ENCODE measurements at places on chromosomes 2 and 18.

GRCh38 chr18:8616028-8616401 lies 6.8 kb downstream of the RAB12 start:
- no peak for DNase-seq

- DNase-seq = peak; percentile 18
Observed at GRCh38 chr18:28669165-28669564, 492.2 kb upstream of the CDH2 start.

DNA sequence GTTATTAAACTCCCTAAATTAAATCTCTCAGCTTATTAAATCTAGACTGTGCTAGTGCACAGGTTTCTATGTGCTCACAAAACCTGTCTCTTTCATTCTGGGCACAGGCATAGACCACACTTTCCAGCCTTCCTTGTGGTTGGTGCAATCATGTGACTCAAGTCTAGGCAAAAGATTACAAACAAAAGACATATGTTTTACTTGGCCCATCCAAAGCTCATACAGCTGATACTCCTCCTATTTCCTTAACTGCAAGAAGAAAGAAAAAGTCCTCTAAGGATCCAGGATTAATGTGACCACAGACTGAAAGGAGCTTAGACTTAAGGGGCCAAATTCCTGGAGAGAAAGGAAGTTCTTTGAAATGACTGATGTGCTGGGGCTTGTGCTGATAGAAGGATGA lies 731.3 kb upstream of the RAB6C start:
- DNase-seq = no peak

DNA sequence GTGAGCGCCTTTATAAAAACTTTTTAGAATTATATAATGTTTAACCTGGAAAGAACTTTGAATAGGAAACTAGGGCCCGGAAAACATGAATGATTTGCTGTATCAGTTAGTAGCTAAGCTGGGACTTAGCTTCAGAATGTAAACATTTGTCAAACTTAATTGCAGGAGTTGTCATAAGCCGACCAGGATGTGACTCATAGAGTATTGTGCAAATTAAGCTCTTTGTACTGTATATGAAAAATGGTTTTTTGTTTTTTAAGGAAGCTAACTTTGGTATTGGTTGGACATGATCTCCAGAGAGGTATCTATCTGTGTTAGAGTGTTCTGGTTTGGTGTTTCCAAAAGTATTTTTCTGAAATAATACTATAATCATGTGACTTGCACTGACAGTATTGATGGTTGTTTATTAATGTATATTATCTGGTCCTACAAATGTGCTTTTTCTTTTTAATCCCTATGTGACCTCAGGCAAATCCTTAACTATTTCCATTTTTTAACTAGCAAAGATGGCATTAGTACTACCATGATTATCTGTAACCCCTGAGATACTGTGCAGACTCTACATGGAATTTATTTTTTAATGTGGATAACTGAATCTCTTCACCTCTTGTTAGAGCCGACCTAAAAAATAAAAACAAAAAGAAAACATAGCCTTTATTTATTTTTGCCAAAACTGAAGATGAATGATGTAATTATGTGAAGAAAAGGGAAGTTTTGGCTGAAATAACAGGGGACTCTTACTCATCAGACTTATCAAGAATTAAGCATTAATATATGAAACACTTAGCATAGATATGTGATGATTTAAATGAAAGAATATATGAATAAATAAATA lies 11.7 kb downstream of the YIPF4 start:
- DNase-seq = peak; percentile 72

- no peak for DNase-seq
Observed at GRCh38 chr18:78230911-78231310, 748.7 kb upstream of the SALL3 start.

GRCh38 chr18:28411806-28412205 lies 234.9 kb upstream of the CDH2 start:
- DNase-seq = peak; percentile 95

DNA sequence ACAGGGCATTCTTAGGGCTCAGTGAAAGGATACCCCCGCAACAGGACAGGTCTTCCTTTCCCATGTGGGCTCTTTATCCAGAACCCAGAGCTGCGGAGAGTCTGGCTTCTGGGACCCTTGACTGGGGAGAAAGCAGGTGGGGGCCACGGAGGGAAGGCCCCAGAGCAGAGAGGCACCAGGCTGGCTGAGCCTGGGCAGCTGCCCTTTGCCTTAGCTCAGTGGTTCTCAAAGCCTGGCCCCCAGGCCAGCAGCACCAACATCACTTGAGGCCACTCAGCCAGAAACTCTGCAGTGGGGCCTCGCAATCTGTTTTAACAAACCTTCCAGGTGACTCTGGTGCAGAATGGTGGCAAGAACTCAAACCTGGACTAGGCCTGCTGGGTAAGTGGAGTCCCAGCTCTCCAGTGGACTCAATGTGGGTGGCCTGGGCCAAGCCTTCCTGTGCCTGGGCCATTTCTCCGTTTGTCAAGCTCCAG lies 1.6 kb upstream of the TMEM37 start:
- no peak for DNase-seq

GRCh38 chr2:198322275-198322674 lies 517.9 kb downstream of the PLCL1 start:
- no peak for DNase-seq

DNA sequence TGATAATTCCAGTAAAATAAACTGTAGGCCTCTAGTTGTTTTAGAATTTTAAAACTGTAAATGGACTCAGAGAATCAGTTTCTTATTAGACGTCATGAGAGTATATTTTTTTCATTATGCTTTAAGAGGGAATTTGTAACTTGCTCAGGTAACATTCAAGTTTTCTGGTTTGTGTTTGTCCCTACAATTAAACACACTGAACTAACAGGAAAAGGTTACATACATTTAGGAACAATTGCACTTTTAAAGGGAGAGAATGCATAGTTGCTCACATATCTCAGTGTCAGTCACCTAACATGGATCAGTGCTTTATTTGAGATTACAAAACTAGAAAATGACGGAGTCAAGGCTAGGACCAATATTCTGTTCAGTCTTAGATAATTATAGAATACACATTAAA lies 3.1 kb downstream of the COL3A1 start:
- DNase-seq = no peak

- no peak for DNase-seq
Observed at GRCh38 chr18:74669136-74669798, 71.6 kb downstream of the ZNF407 start.

- no peak for DNase-seq
Observed at GRCh38 chr2:5482929-5483331, 209.3 kb upstream of the SOX11 start.

GRCh38 chr18:70672581-70672980 lies 383.7 kb downstream of the SOCS6 start:
- DNase-seq = no peak
